Pancreas (tissue), 10 donors: ENCODE measurements at places on chromosomes 1 and 21. TPM values are rescaled to one million over a fixed set of nuclear protein-coding genes. Genes with fewer than 3 reads are reported as not detected.

DNA sequence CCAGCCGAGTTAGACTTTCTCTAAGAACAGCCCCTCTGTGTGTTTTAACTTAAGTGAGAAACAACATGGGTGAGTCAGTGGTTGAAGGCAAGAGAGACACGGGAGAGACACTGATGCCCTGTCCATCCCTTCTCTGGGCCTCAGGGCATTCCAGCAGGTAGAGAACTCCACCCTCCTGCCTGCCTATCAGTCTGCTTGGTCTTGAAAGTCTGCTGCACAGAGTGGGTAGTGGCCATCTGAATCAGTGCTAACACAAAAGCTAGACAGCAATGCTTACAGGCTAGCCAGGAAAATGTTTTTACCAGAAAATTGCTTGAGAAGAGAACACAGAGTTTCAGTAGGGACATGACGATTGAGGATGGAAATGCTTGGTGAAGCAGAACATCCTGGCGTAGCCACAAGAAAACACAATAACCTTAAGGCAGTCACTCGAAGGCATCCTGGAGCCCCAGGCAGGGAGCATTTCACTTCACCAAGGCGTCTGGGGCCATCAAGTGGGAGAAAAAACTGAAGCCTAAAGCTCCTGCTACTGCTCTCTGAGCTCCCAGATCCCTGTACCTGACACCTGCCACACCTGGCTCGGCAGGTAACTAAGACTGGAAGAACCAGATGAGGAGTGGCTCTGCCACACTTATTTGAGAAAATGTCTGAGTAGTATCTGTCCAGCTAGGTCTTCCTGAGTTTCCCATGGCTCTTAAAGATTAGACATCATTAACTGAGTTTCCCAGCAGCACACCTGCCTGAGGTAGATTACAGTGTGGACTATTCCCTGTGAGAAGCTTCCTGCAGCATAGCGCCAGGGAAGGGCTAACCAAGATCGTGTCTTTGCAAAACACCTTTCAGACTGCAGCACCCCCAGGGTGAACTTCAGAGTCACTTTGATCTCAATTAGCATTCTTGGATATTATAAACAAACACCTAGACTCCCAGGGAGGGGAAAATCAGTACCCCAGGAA lies 18.1 kb upstream of the LBR start:
- no peaks in the 10 kb centered on the region for H3K27me3 ChIP-seq
- H3K4me3 ChIP-seq = no peak overlapping the region
- no peak overlapping the region for H3K27ac ChIP-seq
- H3K4me1 ChIP-seq = peaks cover 14% of the 10 kb centered on the region

DNA sequence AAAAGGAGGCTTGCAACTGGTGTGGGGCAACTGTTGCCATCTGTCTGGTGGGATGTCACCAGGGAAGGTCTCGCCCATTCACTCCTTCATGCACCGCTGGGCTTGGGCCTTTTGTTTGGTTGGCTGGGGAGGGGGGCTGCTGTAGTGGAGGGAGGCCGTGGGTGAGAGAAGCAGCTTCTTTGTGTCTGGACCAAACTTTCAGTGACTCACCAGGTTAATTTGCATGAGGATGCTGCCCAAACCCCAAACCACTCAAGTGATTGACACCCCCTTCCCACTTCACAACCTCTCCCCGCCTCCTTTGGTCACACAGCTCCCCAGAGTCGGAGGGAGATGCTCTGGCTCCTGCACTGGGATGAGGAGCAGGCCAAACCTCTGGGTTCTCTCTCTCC lies 19.7 kb downstream of the BTG2 start:
- no peak overlapping the region for H3K4me3 ChIP-seq
- H3K4me1 ChIP-seq = peaks cover 29% of the 10 kb centered on the region
- H3K36me3 ChIP-seq = no peaks in the 10 kb centered on the region
- H3K27ac ChIP-seq = peak overlapping the region; percentile 94
- DNase-seq = no peak
- H3K27me3 ChIP-seq = no peaks in the 10 kb centered on the region

DNA sequence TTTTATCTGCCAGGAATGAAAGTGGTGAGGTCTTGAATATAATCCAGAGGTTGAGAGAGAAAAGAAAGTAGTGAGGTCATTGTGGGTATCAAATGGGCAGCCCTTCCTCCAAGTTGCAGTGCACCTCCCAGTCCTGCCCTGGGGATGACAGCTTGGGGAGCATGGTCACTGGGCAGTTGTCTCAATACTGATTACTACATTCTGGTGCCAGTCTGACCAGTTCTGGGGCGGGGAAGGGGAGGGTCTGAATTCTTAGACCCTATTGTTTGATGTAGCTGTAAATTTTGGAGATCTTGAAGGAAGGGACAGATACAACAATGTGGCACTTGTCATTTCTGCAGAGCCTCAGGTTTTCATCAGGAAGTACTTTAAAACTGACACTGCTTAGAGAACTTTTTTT lies 11.2 kb downstream of the SLFNL1 start:
- no peaks in the 10 kb centered on the region for H3K27me3 ChIP-seq
- no peak overlapping the region for H3K4me3 ChIP-seq
- no peaks in the 10 kb centered on the region for H3K4me1 ChIP-seq

GRCh38 chr1:18413541-18414305 lies 67.0 kb upstream of the KLHDC7A start:
- H3K36me3 ChIP-seq = no peaks in the 10 kb centered on the region
- no peaks in the 10 kb centered on the region for H3K4me1 ChIP-seq
- no peak overlapping the region for H3K27ac ChIP-seq

GRCh38 chr1:114229368-114229767 lies 75.7 kb upstream of the SYT6 start:
- no peaks in the 10 kb centered on the region for H3K36me3 ChIP-seq
- no peak overlapping the region for H3K27ac ChIP-seq
- no peaks in the 10 kb centered on the region for H3K4me1 ChIP-seq
- DNase-seq = no peak
- H3K27me3 ChIP-seq = no peaks in the 10 kb centered on the region

GRCh38 chr1:234978397-234979295 lies 150.0 kb downstream of the TOMM20 start:
- H3K27me3 ChIP-seq = no peaks in the 10 kb centered on the region
- no peak overlapping the region for H3K4me3 ChIP-seq
- H3K36me3 ChIP-seq = no peaks in the 10 kb centered on the region
- peaks cover 42% of the 10 kb centered on the region for H3K4me1 ChIP-seq
- no peak for DNase-seq

DNA sequence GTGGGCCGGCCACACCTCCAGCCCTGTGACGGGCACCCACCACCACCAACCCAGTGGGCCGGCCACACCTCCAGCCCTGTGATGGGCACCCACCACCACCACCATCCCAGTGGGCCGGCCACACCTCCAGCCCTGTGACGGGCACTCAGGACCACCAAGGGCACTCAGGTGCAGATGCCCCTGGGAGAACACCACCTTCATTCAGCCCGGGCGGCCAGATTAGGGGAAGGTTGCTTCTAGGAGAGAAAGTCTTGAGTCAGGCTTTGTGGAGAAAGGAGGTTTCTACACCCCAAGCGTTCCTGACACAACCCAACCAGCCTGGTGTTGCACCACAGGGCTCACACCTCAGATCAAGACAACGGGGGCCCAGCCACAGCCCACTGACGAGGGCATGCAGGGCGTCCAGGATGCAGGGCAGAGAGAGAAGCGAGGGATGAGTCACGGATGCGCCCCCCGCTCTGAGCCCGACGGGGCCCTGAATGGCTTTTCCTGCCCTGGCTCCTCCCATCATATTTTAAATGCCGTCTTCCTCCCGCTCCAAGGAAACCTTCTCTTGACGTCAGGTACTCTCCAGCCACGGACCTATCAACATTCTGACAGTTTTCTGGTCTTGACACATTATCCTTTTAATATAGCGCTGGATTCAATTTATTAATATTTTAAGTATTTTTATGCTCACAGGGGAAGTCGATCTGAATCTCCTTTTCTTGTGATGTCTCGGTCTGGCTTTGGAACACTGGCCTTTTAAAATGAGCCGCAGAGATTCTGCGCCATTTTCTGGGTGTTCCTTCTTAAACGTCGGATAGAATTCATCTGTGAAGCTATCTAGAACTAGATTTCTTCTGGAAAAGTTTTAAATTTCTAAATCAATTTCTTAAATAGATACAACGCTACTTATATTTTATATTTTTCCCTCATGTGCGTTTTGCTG lies 631 bp upstream of the SPATC1L start:
- peak; percentile 77 for DNase-seq
- peak overlapping the region; percentile 3 for H3K4me3 ChIP-seq
- H3K27me3 ChIP-seq = no peaks in the 10 kb centered on the region
- H3K27ac ChIP-seq = peak overlapping the region; percentile 84
- no peaks in the 10 kb centered on the region for H3K36me3 ChIP-seq

DNA sequence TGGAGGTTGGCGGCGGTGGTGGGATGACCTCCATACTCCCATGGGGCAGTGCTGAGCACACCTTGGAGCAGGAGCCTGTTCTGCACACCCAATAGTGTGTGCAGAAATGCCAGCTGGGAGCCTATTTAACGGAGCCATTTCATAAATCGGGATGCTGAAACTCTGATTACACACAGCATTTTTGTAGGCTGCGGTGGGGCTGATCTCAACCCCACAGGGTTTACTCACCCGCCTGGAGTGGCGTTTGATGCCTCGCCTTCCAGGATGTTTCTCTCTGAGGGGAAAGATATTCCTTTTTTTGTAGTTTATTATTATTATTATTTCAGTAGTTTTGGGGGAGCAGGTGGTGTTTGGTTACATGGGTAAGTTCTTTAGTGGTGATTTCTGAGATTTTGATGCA lies 82.6 kb upstream of the WDR26 start:
- H3K4me1 ChIP-seq = no peaks in the 10 kb centered on the region
- no peaks in the 10 kb centered on the region for H3K36me3 ChIP-seq
- no peaks in the 10 kb centered on the region for H3K27me3 ChIP-seq

- no peak for DNase-seq
- H3K27ac ChIP-seq = no peak overlapping the region
Observed at GRCh38 chr21:28767523-28767922, 225.2 kb downstream of the LTN1 start.

- no peak for DNase-seq
- no peak overlapping the region for H3K4me3 ChIP-seq
- no peaks in the 10 kb centered on the region for H3K36me3 ChIP-seq
- no peaks in the 10 kb centered on the region for H3K27me3 ChIP-seq
Observed at GRCh38 chr1:210830034-210831028, 303.6 kb downstream of the KCNH1 start.

- no peak overlapping the region for H3K27ac ChIP-seq
- DNase-seq = peak; percentile 82
Observed at GRCh38 chr21:32257962-32258785, 20.7 kb downstream of the MIS18A start.

- H3K4me3 ChIP-seq = no peak overlapping the region
- DNase-seq = no peak
- no peaks in the 10 kb centered on the region for H3K27me3 ChIP-seq
- no peaks in the 10 kb centered on the region for H3K36me3 ChIP-seq
Observed at GRCh38 chr1:22796642-22797041, 86.0 kb downstream of the EPHB2 start.

DNA sequence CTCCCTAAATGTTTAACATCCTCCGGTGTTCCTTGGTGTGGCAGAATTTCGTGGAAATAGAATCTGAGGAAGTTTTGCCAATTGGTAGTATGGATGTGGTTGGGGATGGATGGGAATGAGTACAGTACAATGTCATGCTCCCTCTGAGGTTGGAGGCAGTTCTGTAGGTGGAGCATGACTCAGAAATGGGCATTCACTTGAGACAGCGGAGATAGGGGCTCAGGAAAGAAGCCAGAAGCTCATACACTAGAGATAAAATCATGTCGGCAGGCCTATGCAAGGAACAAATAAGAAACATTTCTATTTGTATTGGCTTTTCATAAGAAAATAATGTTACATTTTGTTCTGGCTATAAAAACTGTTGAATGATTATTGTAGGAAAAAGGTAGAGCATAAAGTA lies 196.0 kb downstream of the URB2 start:
- no peak for DNase-seq
- no peak overlapping the region for H3K4me3 ChIP-seq
- H3K4me1 ChIP-seq = no peaks in the 10 kb centered on the region

- H3K4me1 ChIP-seq = peaks cover 18% of the 10 kb centered on the region
- peak overlapping the region; percentile 62 for H3K4me3 ChIP-seq
- H3K36me3 ChIP-seq = no peaks in the 10 kb centered on the region
- DNase-seq = peak; percentile 80
Observed at GRCh38 chr1:212607206-212607912, 1.2 kb upstream of the ATF3 start.

GRCh38 chr21:40099809-40100208 lies 232.6 kb downstream of the PCP4 start:
- H3K27me3 ChIP-seq = no peaks in the 10 kb centered on the region
- no peaks in the 10 kb centered on the region for H3K4me1 ChIP-seq
- H3K27ac ChIP-seq = no peak overlapping the region
- H3K4me3 ChIP-seq = no peak overlapping the region
- H3K36me3 ChIP-seq = no peaks in the 10 kb centered on the region
- no peak for DNase-seq

GRCh38 chr21:37944496-37944895 lies 28.2 kb upstream of the KCNJ6 start:
- no peak overlapping the region for H3K4me3 ChIP-seq
- H3K27me3 ChIP-seq = no peaks in the 10 kb centered on the region
- no peaks in the 10 kb centered on the region for H3K36me3 ChIP-seq
- H3K27ac ChIP-seq = no peak overlapping the region
- DNase-seq = no peak

- no peak overlapping the region for H3K4me3 ChIP-seq
- H3K27me3 ChIP-seq = no peaks in the 10 kb centered on the region
- no peak for DNase-seq
- H3K27ac ChIP-seq = no peak overlapping the region
- H3K36me3 ChIP-seq = peaks cover 3% of the 10 kb centered on the region
Observed at GRCh38 chr1:180002437-180002836, 47.8 kb downstream of the CEP350 start.

GRCh38 chr1:155777582-155777981 lies 79.4 kb downstream of the GON4L start:
- no peak overlapping the region for H3K4me3 ChIP-seq
- no peaks in the 10 kb centered on the region for H3K4me1 ChIP-seq
- no peak overlapping the region for H3K27ac ChIP-seq
- DNase-seq = no peak
- H3K36me3 ChIP-seq = peaks cover 43% of the 10 kb centered on the region

DNA sequence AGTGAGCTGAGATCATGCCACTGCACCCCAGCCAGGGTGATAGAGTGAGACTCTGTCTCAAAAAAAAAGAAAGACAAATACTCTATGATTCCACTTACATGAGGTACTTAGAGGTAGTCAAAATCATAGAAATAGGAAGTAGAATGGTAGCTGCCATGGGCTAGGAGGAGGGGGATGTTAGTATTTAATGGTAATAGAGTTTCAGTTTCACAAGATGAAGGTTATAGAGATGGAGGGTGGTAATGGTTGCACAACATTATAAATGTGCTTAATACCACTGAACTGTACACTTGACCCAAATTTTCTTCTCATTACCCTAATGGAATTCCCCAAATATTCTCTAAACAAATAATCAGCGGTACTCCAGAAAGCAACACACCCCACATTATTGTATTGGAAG lies 12.8 kb downstream of the EIF2B3 start:
- H3K4me3 ChIP-seq = no peak overlapping the region
- H3K27me3 ChIP-seq = no peaks in the 10 kb centered on the region
- DNase-seq = no peak
- H3K27ac ChIP-seq = no peak overlapping the region
- H3K4me1 ChIP-seq = no peaks in the 10 kb centered on the region

Gene VSIG8
- total RNA-seq = not detected

Gene PLA2G2A
- 53.5 TPM for total RNA-seq

Gene FTCD
- total RNA-seq = 0.47 TPM

Gene NASP
- 19.2 TPM for total RNA-seq

Gene ARHGEF16
- 9.3 TPM for total RNA-seq

Gene CAPN8
- 1.5 TPM for total RNA-seq

Gene TP73
- total RNA-seq = 0.49 TPM

Gene MCOLN3
- 5.2 TPM for total RNA-seq

Gene EPHB2
- total RNA-seq = 5.5 TPM
